Testis (tissue), 5 donors: ENCODE measurements at places on chromosomes 1 and 21. TPM values are rescaled to one million over a fixed set of nuclear protein-coding genes. Genes with fewer than 3 reads are reported as not detected.

GRCh38 chr21:24025101-24025500 lies 1582.2 kb downstream of the MRPL39 start:
- DNase-seq, result no peak

DNA sequence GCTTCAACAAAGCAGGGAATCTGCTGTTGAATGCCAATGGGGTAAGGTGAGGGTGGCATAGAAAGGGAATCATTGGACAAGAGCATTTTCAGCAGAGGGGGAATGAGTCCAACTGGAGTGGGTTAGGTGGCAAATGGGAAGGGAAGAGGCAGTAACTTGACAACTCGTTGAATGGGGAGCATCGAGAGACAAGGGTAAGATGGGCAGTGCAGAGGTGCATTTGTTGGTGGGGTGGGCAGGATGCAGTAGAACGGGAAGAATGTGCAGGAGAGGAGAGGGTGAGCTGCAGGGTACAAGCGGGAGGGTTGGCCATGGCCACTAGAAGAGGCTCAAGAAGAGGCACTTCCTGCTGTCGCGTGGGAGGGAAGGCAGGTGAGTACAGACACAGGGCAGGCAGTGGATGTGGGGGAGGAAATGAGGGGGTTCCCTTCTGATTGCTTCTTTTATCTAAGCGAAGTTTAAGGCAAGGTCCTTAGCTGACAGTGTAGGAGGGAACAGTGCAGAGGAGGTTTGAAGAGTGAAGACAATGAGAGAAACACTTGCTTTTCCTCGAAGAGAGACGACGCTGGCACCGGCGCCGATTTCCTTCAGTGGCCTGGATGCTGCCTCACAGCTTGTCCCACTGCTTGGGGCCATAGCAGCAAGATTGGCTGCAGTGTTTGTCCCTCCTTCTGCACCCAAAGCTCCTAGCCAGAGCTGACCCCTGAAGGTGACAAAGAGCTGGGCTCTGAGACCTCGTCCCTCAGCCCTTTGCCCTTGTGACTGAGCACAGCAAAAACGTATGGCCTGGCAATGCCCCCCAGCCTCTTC lies 3.2 kb upstream of the IKBKE start:
- no peak for DNase-seq

- DNase-seq, result no peak
Observed at GRCh38 chr1:38579056-38579455, 280.5 kb downstream of the RRAGC start.

DNA sequence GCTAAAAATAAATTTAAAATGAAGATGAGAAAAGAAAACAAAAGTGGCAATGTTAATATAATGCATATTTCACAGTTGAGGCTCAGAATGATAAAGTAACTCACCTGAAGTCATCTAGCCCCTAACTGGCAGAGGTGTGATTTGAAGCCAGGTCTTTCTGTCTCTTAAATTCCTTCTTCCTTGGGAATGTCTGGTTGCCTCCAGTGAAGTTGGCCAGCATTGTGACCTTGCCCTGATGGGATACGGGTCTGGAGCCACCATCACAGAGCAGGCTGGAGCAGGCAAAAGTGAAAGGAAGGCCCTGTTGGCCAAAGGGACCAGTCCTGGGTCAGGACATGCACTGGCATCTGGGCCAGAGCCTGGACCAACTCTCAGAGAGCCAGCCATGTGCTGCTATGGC lies 111.7 kb downstream of the EPHB2 start:
- no peak for DNase-seq

CTTNBP2NL gene
- 13.8 TPM for polyA plus RNA-seq

BTBD8 gene
- 4.5 TPM for polyA plus RNA-seq

- no peak for DNase-seq
Observed at GRCh38 chr1:71196685-71197084, 115.8 kb upstream of the ZRANB2 start.

- DNase-seq, result no peak
Observed at GRCh38 chr1:32733582-32734321, 31.2 kb upstream of the SYNC start.

DNA sequence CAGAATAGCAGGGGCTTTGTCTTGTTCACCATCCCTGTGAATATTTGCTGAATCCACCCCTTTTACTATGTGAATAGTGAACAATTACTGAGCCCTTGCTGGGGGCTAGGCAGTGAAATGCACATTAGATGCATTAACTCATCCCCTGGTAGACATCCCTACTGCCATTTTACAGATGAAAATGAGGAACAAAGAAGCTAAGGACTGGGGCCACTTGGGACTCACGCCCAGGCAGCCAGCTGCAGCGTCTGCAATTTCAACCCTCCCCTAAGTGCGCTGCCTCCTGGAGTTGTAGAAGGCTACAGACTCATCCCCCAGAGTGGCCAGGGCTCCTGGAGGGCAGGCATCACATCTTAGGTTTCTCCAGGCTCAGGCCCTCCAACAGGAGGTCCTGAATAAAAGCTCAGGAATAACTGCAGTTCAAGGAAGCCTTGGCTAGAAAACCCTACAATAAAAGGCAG lies 31.6 kb downstream of the CAPZB start:
- DNase-seq, result peak; percentile 19

- DNase-seq, result no peak
Observed at GRCh38 chr21:21714426-21714825, 716.2 kb downstream of the NCAM2 start.

DNA sequence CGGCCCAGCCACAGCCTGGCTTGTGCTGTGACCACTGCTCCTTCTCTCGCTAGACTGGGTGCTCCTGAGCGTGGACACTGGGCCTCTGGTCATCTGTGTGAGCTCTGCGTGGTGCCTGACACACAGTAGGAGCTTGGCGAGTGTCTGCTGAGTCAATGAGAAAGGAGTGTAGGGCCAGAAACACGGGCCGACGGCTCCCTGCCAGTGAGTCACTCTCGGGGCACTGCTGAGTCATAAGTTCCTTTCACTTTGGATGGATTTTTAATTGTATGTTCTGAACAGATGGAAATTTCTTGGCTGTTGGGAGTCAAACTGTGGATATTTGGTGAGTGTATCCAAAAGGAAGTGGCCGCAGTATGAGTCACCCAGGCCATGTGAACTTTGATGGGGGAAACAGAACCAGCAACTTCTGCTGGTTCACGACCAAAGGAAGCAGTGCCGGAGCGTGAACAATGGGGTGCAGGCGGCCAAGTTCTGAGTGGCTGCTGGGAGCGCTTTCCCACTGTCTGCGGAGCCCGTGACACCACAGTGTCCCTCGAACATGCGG lies 41.0 kb upstream of the COL18A1 start:
- DNase-seq, result peak; percentile 74

DNA sequence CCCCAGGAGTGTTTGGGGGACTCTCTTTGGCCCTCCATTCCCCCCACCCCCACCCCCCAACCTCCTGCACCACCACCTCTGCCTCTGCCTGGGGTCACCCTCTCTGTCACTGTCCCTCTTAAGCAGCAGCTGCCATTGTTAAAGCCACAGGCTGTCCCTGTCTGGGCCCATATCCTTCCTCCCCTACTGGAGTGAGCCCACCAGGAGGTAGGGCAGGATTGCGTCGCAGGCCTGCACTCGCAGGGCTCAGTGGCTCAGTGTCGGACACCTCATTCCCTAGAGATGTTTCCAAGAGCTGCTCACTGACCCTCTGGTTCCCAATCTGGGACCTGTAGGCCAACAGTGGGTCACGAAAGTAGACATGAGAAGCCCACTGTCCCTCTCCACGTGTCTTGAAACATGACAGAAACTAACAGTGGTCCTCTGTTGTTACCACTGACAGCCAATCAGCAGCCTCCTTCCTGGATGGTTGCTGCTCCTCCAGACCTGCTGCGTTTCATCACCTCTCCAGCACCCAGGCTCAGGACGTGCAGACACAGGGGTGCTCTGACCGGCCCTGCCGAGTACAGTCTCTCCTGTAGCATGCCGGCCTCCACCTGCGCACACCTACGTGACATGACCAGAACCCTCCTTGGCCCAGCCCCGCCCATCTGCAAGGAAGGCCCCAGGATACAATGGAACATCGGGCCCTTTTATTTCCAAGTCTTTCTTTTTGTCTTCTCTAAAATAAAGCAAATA lies 7.7 kb downstream of the PRDM15 start:
- DNase-seq, result no peak

GRCh38 chr1:27602462-27603308 lies 1.3 kb downstream of the AHDC1 start:
- no peak for DNase-seq

HFM1 gene
- polyA plus RNA-seq, result 12.6 TPM

RNU11 gene
- polyA plus RNA-seq, result not detected

SYT11 gene
- 23.4 TPM for polyA plus RNA-seq

ALPL gene
- 11.8 TPM for polyA plus RNA-seq

NID1 gene
- polyA plus RNA-seq, result 21.0 TPM

DNA sequence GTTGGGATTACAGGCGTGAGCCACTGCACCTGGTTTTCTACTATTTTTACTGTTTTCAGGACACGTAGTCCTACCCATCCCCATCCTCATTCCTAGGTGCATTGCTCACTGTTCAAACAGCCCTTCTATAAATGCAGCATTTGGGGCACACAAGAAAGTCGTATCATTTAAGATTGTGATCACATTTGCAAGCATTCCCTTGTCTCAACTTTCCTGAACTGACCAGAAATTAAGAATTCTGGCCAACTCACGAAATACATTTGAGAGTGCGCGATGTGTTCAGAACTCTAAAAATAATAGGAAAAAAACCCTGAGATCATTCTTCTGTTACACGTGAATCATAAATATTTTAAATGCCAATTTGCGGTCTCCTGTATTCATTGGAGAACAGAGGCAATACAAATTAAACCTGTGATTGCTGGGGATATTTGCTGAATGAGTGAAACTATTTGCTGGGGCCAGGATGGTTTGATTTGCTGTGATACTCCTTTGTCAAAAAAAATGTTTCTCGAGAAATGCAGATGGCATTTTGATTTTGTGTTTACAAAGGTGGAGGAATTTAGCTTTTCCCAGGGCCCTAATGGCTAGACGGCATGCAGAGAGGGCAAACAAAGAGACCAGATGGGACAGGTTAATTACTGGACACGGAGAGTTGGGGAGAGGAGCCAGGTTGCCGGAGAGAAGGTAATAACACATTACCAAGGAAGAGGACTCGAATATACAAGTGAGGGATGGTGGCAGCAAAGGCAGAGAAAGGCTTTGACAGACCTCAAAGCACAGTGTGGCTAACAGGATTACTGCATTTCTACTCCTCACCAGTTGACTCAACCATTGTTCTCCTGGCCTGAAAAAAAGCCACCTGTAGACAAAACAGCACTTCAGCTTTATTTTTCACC lies 38.4 kb downstream of the STPG1 start:
- no peak for DNase-seq

DNA sequence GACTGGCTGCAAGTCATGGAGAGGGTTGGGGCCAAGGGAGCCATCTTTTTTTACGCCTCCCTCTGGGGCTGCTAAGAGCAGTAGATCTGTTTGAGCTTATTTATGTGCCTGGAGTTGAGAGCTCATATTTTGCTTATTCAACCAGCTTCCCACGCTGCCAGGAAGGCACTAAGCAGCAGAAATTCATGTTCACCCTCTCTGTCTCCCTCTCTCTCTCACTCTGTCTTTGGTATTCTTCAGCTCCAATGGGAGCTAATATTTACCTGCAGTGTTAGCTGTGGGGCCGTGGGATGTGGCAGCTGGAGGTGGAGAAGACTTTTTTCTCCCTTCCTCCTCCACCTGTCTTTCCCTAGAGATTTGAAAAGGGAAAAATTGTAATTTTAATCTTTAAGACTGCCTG lies 26.8 kb upstream of the CACNA1E start:
- no peak for DNase-seq

DNA sequence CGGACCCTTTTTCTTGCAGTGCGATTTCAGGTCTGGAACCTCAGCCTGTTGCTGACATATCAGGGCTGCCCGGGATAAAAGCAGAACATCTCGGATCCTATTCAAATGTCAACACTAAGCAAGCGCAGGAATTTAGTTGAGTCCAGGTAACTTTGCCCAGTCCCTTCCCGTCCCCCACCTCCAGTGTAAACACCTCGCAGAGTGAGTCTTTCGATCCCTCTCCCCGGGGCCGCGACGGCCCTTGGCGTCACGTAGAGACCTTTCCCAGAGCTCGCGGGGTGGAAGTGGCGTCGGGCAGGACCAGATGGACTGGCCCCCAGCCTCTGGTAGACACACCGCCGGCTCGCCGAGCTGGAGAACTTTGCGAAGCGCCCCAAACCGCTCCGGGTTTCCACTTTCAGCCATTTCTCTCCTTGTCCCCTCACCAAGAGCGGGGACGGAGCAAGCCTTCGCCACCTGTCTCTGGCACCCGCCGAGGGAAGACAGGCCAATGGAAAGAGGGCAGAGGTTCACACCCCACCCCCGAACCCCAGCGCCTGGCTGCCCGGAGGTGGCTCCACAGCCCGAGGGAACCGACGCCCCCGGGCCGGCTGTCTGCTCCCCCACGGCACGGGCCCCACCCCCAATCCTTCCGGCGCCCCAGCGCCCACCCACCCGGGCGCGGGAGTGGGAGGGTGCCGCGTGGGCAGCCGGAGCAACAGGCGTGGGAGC lies 570 bp downstream of the KCND3 start:
- DNase-seq, result peak; percentile 25

- DNase-seq, result no peak
Observed at GRCh38 chr1:24925082-24925779, 4.8 kb downstream of the RUNX3 start.
